ENCODE measurements at places on chromosomes 3 and 15.

DNA sequence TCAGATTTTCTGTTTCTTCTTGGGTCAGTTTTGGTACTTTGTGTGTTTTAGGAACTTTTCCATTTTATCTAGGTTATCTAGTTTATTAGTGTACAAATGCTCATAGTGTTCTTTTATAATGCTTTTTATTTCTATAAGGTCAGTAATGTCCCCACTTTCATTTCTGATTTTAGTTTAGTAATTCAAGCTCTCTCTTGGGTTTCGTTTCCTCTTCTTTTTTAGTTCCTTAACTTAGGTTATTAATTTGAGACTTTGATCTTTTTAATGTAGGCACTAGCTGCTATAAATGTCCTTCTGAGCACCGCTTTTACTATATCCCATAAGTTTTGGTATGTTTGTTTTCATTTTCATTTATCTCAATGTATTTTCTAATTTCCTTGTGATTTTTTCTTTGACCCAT is 27.0 kb upstream of the CD200R1L start:
- no peak for DNase-seq

- no peak for DNase-seq
Observed at GRCh38 chr3:116190095-116190494, 255.2 kb downstream of the LSAMP start.

DNA sequence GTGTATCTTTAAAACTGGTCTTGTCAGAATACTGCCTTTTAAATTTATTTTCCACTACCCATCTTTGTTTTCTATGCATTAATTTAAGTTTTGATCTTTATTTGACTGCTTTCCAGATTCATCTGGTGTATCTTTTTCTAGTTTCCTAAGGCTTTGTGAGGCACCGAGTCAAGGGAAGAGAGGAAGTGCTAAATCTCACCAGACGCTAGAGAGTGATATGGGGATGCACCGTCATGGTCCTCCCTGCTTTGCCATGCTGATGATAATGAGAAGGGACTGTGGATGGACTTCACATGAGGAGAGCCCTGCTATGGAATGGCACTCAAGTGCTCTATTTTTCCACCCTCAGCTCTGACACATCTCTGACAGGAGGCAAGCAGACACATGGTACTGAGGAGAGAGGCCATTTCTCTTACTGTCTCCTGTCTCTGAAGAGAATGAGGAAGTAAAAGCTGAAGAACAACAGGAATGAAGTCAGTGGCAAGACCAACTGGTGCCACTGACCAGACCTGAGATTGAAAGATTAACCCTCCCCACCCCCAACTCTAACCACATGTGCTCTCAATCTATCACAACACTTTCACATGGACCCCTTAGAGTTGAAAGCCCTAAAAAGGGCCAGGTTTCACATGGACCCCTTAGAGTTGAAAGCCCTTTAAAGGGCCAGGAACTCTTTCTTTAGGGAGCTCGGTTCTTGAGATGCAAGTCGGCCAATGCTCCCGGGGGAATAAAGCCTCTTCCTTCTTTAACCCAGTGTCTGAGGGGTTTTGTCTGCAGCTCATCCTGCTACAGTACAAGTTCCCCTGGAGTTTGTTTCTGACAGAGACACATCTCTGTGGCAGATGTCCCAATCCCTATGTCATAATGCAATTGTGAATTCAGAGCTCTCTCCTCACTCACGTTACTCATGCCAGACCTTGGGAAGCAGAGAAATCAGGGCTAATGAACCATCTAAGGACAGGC is at the start of gene IQCF2:
IQCF2 (plus strand) TSS at position 913 of the 963 bp plus-strand sequence. CDS start 52 bp downstream, outside the sequence.
- DNase-seq = no peak

DNA sequence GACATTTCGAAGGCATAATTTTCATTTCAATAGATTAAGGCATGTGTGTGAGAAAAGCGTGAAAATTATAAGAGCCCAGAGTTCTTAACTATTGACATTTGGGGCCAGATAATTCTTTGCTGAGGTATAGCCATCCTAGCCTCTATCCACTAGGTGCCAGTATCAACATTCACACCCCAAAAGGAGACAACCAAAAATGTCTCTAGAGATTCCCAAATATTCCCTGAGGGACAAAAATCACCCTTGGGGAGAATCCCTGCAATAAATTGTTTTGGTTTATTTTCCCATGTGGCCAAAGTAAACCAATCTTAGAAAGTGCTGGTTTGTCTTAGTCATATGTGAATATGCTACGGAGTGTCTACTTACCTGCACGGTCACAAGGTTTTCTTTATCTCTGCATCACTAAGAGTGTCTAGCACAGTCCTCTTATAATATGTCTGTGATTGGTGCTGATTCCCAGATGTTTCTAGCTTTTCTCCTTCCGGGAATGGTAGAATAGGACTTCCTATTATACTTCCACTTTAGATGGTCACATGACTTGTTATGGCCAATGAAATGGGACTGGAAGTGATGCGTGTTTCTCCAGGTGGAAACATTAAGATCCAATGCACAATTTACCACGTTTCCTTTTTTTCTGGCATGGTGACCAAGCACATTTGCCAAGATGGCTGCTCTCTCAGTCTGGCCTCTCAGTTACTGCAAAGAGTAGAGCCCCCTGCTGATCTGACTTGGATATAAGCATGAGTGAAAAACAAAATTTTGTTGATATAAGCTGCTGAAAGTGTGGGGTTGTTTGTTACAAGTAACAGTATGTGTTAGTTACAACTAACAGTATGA is 8.0 kb upstream of the KBTBD8 start:
- DNase-seq = peak; percentile 15

GRCh38 chr15:49964061-49964460 is 155.0 kb downstream of the ATP8B4 start:
- no peak for DNase-seq

DNA sequence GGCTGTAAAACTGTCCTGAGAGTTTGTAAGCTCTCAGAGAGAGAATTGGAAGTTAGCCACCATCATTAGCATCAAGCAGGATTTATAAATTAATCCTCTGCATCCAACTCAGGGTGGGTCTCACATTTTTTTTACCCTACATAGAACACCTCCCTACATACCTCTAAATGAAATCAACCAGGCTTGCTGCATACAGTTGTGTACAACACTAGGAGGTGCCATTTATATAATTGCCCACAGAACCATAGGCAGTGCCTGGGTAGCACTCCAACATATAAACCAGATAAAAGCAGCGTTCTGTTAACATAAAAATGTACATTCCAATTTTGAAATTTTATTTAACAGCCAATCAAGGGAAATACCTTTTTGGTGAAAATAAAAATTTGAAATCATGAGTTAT is 48.2 kb upstream of the SELENOK start:
- no peak for DNase-seq

GRCh38 chr3:142027300-142027699 is 122.0 kb downstream of the TFDP2 start:
- DNase-seq = no peak

DNA sequence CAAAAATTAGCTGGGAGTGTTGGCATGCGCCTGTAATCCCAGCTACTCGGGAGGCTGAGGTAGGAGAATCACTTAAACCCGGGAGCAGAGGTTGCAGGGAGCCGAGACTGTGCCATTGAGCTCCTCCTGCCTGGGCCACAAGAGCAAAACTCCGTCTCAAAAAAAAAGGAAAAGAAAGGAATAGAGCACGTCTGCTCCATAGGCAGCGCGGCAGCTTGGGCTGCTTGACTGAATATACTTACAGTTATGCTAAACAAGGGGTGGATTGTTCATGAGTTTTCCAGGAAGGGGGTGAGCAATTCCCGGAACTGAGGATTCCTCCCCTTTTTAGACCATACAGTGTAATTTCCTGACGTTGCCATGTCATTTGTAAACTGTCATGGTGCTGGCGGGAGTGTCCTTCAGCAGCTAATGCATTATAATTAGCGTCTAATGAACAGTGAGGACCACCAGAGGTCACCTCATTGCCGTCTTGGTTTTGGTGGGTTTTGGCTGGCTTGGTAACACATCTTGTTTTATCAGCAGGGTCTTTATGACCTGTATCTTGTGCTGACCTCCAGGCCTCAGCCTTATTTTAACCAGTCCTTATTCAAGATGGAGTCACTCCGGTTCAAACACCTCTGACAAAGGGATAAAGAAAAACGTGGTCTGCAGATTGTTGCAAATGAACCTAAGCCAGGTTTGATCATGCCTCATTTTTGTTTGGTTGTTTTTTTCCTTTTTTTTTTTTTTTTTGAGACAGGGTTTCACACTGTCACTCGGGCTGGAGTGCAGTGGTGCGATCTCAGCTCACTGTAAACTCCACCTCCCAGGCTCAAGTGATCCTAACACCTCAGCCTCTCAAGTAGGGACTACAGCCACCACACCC is 24.9 kb upstream of the SENP5 start:
- peak; percentile 10 for DNase-seq

DNA sequence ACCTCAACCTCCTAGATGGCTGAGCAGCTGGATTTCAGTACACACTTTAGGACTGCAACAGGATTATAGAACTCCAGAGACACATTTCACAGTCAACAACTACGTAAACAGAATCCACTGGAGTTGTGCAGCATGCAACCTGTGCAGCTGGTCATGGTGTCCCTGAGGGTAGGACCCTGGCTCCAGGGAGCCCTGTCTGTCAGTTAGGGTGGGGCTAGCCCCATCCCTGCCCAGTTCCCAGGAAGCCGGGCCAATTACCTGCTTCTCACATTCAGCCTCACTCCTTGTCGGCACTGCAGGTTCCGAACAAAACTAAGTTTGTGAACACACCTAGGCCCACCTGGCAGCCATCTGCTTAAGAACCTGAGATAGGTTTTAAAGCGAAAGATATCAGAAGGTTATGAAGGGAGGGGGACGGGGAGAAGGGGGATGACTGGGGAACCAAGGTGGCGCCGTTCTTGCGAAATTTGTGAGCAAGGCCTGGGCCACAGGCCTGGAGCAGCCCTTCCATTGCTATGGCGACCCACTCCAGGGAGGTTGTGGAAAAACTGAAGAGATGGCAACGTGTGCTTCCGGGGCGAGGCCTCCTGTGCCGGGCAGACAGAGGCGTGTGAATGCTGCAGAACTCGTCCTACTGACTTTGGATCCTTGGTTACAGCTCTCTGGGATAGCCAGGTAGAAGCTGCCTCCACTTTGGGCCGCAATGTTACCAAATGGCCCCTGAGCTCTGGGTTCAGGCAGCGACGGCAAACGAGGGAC is 25.3 kb downstream of the ACSBG1 start:
- no peak for DNase-seq

DNA sequence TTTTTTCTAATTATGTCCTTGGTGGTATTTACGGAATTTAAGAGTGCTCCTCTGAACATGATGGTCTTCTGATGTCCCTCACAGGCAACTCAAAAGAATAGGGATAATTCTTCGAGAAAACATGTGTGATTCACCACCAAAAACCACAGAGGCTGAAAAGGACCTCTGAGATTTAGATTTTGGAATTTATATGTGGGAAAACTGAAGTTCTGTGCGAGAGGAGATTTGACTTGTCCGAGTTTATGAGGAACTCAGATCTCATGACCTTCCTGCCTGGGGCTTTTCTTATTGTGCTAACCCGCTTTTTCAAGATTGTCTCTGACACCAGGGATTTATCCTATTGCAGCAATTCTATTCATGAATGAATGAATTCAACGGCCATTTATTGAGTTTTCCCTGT is 142.4 kb downstream of the FAM43A start:
- no peak for DNase-seq

DNA sequence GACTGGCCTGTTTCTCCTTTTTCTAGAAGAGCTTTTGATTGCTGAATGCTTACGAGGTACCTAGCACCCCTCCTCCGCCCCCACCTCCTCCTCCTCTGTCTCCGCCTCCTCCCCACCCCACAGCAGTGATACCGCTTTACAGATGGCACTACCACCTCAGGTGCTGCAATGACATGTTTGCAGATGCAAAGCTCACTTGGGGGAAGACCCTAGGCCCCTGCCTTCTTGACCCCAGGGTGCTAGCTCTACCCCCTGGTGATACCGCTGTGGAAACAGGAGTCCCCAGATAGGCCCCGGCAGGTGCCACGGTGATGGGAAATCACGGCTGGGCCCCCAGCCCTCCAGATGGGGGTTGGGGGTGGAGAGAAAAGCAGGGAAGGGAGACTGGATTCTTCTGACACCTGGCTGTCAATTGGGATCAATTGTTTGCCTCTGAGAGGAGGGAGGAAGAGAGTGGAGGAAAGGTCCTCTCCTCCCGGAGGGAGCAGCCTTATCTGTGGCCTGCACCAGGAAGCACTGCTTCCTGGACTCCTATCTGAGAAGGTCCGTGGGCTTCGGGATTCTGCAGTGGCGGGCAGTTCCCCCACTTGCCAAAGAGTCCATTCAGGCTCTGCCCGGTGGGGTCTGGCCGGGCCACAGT is 37.6 kb downstream of the DNASE1L3 start:
- DNase-seq = no peak

GRCh38 chr3:191301782-191302411 is 27.3 kb upstream of the CCDC50 start:
- DNase-seq = no peak

DNA sequence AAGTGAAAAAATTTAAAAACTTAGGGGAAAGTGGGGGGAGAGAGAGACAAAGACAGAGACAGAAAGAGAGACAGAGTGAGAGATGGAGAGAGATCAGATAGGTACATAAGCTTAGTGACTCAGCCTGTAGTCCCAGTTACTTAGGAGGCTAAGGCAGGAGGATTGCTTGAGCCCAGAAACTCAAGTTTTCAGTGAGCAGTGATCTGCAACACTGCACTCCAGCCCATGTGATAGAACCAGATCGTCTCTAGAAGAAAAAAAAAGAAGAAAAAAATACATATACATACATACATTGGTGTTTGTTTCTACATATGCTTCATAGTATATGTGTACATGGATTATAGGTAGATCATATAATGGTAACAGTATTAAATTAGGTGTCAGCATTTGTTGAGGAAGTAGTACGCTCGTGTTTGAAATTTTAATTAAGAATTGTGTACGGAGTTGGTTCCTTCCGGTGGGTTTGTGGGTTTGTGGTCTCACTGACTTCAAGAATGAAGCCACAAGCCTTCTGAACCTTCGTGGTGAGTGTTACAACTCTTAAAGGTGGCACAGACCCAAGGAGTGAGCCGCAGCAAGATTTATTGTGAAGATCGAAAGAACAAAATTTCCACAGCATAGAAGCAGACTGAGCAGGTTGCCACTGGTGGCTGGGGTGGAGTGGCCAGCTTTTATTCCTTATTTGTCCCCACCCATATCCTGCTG is 38.3 kb upstream of the SNRPN start:
- DNase-seq = peak; percentile 4

DNA sequence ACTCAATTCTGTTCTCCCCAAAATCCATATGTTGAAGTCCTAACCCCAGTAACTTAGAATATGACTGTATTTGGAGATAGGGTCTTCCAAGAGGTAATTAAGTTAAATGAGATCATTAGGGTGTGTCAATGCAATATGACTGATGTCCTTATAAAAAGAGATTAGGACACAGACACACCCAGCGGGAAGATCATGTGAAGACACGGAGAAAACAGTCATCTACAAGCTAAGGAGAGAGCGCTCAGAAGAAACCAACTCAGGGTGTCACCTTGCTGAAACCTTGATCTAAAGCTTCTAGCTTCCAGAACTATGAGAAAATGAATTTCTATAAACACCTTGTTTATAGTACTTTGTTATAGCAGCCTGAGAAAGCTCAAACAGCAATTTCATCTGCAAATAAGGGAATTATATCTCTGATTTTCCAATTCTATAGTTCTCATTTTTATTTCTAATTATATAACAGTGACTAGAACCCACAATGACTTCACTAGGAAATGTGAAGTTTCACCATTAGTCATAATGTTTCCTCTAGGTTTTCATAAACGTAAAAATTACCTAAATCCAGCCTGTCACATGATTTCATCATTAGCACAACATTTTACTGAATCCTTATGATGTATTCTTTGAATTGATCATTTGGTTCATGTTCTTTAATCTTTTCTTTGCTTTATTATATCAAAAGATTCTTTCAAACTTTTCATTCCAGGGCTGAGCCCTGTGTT is 459.1 kb upstream of the MDFIC2 start:
- no peak for DNase-seq
